IPS DF 6.9 (cell line): ENCODE measurements at places on chromosomes 2 and 18.
A peak's percentile ranks its signal among the peaks of the same experiment; 100 is the strongest.

DNA sequence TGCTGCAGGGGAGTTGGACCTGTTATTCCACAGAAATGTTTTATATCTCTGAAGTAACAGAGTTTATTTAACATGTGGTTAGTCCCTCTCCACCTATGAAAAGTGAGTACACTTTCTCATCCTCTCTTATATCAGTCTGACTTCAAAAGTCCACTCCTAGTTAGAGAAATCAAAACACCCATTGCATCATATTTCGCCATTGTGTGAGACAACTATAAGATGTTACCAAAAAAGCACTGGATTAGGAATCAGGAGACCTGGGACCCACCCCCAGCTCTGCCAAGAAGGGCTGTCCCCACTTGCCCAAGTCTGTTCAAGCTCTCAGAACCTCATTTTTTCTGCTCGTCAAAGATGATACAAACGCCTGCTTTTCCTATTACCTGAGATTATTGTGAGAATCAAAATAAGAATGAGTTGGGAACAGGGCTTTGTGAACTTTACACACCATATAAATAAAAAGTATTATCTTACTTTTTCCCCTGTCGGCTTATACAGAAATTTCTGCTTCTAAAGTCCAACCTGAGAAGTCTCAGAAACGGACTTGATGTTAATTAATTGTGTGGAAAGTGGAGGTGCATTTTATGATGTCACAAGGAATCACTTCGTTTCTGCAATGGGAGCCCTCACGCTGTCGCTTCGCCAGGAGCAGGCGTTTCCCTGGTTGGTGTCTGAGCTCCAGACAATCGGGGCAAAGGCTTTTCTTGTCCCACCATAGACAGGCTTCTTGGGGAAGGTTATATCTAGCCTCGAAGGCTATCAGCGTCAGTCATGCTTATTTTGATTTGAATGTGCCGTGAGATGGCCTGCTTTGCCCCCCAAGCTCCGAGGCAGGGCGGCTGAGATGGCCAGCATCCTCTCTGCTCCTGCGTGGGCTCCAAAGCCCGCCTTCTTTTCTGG lies 89.6 kb upstream of the ZNF516 start:
- no peak for DNase-seq

DNA sequence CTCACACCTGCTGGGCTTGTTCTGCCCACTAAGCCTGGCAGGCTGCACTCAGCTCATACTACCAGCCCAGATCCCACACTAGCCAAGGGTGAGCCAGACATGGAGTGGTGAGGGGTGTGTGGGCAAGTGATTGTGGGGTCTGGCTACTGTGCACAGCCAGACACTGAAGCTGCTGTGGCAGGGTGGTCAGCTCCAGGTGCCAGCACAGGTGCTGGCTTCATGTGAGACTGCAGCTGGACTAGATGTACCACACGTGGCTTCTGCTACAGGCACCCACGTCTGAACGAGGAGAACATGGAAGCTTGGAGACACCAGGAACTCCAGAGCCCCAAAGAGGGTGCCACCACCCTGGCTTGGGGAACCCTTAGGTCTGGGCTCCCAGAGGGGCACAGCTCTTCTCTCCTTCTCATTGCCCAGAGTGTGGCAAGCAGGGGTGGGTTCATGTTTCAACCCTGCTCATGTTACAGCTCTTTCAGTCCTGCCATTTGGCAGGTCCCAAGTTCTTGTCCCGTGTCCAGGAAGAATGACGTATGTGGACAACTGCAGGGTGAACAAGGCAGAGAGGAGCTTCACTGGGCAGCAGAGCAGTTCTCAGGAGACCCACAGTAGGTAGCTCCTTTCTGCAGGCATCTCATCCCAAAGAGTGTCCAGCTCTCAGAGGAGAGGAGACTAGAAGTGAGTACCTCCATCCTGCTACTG lies 1624.2 kb upstream of the TMEFF2 start:
- DNase-seq: no peak

DNA sequence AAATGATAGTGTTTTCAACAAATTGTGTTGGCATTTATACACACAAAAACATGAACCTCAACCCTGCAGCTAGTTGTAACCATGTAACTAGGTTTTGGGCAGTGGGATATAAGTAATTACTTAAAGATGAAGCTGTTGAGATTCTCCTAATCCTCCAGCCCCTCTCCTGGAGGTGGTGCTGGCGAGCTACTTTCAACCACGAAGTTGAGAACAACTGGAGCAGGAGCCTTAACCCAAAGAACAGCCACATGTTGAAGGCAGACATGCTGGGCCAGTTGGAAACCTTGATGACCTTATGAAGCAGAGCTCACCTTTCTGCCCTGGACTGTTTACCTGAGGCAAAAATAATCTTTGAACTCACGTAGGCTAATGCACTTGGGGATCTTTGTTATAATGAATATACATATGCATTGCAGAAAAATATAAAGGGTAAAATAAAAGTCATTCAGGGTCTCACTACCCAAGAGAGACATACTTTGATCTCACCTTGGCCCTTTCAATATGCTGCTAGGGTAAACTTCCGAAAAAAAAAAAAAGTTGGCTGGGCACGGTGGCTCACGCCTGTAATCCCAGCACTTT lies 89.6 kb upstream of the NPAS2 start:
- peak; percentile 52 for DNase-seq

DNA sequence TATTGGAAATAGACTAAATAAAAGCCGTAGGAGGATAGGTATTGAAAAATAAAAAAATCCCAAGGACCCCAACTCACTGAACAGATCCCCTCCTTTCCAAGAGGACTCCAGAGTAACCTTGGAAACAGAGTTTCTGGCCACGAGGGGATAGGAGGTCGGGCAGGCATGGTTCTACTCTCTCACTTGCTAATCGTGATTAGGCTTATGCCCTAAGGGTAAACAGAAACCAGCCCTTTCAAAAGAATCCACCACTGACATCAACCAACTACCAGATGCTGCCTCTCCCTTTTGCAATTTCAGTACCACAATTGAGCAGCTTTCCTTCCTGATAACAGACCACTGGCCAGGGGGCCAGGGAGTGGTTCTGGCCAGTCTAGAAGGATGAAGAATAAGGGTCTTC lies 477.8 kb downstream of the EIPR1 start:
- no peak for DNase-seq

GRCh38 chr18:13221869-13222855 lies 3.6 kb downstream of the LDLRAD4 start:
- no peak for DNase-seq

DNA sequence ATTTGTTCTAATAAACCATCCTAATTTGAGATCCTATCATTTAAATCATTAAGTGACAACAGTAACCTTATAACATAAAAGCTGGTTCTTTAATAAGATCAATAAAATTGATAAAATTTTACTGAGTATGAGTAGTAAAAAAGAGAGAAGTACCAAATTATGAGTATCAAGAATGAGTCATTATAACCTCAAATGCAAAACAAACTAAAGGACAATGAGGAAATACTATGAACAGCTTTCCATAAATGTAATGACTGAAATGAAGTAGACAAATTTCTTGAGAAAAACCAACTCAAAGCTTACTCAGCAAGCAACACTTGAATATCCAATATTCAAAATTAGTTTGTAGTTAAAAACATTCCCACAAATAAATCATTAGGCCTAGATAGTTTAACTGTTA lies 433.0 kb downstream of the ZEB2 start:
- no peak for DNase-seq

GRCh38 chr2:62363166-62363565 lies 142.8 kb downstream of the TMEM17 start:
- DNase-seq: no peak

GRCh38 chr2:184814421-184814820 lies 216.1 kb downstream of the ZNF804A start:
- DNase-seq: no peak

DNA sequence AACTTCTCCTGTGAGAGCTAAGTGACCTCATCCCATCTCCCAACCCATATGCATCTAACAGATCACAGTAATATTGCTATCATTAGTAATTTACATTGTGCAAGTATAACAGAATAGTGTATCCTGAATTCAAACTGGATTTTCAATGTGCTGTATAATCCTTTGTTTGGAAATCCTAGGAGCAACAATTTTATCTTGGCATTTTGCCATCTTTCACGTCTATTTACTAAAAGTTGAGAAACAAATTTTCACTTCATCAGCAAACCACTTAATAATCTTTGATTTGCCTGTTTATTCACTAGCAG lies 3.8 kb downstream of the HNRNPLL start:
- DNase-seq: no peak

DNA sequence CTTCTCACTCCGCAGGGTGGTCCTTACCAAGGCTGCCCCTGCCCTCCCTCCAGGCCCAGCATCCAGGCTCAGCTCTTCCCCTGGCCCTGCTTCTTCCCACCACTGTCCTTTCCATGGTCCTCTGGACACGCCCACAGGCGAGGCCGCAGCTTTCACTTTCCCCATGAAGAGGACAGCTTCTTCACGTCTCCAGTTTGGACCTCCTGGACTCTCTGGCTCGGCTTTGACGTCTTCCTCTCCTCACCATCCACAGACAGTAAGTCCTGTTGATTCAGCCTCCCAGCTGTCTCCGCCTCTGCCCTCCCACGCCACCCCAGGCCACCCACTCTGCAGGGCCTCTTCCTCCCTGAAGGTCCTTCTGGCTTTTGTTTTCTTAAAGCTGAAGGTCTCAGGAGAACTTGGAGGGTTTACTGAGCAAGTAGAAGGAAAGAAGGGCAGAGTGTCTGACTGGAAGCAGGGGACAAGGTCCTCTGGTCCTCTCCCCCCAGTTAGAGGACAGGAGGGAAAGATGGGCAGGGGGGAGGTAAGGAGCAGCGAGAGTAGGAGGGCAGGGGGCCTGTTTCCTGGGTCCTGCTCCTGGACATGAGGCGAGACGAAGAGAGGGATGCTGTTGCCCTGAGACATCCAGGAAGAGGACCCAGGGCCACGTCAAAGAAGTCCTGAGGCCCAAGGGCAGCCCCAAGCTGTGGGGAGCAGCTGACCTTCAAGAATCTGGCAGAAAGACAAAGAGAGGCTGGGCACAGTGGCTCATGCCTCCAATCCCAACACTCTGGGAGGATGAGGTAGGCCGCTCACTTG lies 24.7 kb upstream of the NMUR1 start:
- DNase-seq: no peak

GRCh38 chr2:48398285-48399002 lies 131.5 kb upstream of the STON1 start:
- no peak for DNase-seq

DNA sequence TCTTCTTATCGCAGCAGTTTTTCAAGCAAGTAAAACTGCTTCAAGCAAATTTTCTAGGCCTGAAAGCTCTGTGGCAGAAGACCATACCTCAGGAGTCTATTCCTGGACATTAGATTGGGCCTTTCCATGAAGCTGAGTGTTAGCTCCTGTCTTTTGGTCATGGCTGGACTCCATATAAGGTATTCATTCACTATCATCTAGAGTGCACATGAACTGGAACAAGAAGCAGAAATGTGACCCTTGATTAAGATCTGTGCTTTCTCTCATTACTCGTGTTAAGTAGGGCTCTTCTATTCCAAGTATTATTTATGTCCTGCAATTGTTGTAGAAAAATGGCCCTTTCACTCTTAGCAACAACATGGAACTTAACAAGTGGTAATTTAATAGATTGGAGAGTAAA lies 5.9 kb upstream of the GULP1 start:
- no peak for DNase-seq

GRCh38 chr2:115491186-115491793 lies 1048.8 kb downstream of the DPP10 start:
- no peak for DNase-seq

DNA sequence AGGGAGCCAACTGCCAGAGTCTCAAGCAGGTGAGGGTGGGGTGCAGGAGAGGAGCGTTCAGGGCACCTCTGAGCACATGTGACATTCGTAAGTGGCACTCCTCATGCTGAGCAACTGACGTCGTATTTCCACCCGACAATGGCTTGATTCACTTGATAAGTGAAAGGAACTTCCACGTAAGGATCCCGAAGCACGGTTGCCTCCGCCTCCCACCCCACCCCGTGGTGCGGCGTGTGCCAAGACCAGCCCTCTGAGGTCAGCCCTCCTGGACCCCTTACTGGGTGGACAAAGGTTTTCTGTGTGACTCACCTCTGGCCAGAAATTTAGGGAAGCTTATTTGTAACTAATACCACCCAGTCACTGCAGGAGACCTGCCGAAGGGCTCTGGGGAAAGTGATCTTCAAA lies 59.9 kb downstream of the AGAP1 start:
- no peak for DNase-seq

DNA sequence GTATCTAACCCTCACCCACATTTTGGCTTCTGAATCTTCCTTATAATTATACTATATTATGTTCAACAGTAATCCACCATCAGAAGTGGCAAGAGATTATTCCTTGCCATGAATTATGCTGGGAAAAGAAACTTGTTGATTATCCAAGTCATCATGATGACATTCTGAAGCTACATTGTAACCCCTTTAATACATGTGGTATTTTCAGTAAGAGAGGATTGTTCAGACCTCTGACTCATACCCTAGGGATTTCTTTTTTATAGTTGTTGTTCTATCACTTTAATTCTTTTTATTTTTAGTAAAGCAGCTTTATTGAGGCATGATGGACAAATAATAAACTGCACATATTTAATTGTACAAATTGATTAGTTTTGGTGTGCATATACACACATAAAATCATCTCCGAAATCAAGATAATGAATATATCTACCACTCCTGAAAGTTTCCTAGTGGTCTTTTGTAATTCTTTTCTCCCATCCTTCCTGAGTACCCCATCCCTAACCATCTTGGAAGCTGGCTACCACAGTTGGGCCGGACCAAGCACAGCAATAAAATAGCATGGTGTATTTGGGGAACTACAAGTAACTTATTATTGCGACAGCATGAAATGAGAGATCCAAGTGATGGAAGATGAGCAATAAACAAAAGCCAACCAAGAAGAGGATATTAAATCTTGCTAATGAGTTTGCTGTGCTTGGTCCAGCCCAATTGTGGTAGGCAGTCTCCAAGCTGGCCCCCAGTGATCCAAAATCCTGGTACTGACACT lies 159.9 kb downstream of the BARD1 start:
- DNase-seq: no peak

DNA sequence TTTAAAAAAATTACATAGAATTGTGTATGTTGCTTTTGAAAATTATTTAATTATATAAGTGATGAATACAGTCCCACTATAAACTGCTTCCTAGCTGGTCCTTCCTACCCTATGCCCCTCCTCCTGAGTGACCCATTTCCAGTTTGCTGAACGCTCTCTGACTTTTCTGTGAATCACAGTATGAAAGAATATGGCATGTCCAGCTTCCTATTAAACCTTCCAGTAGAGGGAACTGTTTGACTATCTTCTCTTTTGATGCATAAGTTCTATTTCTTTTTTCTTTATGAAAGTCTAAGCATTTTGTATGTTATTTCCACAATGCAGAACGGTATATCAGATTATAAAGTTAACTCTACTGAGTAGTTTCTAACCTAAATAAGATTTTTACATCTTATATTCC lies 41.3 kb downstream of the PSMG2 start:
- no peak for DNase-seq

- DNase-seq: no peak
Measured at GRCh38 chr18:10013621-10014543, 100.1 kb downstream of the VAPA start.

DNA sequence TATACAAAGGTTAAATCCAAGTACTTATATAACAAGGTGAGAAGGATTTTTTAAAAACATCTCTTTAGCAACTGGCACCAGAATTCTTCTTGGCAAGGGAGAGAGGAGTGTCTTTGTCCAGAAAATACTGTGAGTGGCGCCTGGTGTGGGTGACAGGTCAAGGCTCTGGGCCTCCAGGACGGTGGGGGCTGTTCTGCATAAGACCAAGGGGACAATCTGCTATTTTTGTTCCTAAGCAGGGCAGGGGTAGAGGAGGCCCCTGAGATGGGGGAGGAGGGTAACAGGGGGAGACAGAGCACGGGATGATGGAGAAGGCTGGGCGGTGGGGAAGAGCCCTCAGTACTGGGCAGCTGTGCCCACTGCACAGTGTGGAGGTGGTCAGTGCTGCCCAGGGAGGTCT lies 51.6 kb upstream of the TAF1B start:
- DNase-seq: no peak
